ENCODE measurements at places on chromosomes 7 and 10.

GRCh38 chr10:31935678-31936077 lies 7.0 kb upstream of the ARHGAP12 start:
- H3K4me3 ChIP-seq, result no peak overlapping the region
- H3K27ac ChIP-seq, result no peak overlapping the region
- peaks cover 4% of the 10 kb centered on the region for H3K4me1 ChIP-seq

- peaks cover 10% of the 10 kb centered on the region for H3K4me1 ChIP-seq
- peaks cover 6% of the 10 kb centered on the region for H3K27me3 ChIP-seq
- peak overlapping the region; percentile 64 for H3K4me3 ChIP-seq
- peaks cover 8% of the 10 kb centered on the region for H3K36me3 ChIP-seq
- no peak overlapping the region for H3K27ac ChIP-seq
- DNase-seq, result peak; percentile 58
Measured at GRCh38 chr10:86536294-86536861, 14.8 kb upstream of the WAPL start.

GRCh38 chr10:78295242-78295641 lies 261.6 kb downstream of the RPS24 start:
- no peak for DNase-seq
- H3K27me3 ChIP-seq, result no peaks in the 10 kb centered on the region
- H3K4me3 ChIP-seq, result no peak overlapping the region
- peaks cover 2% of the 10 kb centered on the region for H3K36me3 ChIP-seq
- no peaks in the 10 kb centered on the region for H3K4me1 ChIP-seq
- H3K27ac ChIP-seq, result no peak overlapping the region

DNA sequence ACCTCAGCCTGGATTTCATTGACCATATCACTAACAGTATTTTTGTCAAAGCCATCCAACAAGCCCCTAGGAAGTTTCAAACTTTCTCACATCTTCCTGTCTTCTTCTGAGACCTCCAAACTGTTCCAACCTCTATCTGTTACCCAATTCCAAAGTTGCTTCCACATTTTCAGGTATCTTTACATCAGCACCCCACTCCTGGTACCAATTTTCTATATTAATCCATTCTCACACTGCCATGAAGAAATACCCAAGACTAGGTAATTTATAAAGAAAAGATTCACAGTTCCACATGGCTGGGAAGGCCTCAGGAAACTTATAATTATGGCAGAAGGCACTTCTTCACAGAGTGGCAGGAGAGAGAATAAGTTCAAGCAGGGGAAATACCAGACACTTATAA lies 571.9 kb upstream of the PHF14 start:
- no peaks in the 10 kb centered on the region for H3K36me3 ChIP-seq
- H3K4me3 ChIP-seq, result no peak overlapping the region
- H3K4me1 ChIP-seq, result no peaks in the 10 kb centered on the region
- H3K27me3 ChIP-seq, result no peaks in the 10 kb centered on the region
- no peak for DNase-seq

GRCh38 chr7:75994388-75995051 lies at the start of gene TMEM120A:
TMEM120A (minus strand) TSS chr7:75994595; CDS start chr7:75994570, 25 bp downstream.
- peak; percentile 89 for DNase-seq
- H3K27me3 ChIP-seq, result no peaks in the 10 kb centered on the region
- peak within 1 kb of the TSS; percentile 70 for H3K4me3 ChIP-seq
- peaks cover 5% of the 10 kb centered on the region for H3K36me3 ChIP-seq

DNA sequence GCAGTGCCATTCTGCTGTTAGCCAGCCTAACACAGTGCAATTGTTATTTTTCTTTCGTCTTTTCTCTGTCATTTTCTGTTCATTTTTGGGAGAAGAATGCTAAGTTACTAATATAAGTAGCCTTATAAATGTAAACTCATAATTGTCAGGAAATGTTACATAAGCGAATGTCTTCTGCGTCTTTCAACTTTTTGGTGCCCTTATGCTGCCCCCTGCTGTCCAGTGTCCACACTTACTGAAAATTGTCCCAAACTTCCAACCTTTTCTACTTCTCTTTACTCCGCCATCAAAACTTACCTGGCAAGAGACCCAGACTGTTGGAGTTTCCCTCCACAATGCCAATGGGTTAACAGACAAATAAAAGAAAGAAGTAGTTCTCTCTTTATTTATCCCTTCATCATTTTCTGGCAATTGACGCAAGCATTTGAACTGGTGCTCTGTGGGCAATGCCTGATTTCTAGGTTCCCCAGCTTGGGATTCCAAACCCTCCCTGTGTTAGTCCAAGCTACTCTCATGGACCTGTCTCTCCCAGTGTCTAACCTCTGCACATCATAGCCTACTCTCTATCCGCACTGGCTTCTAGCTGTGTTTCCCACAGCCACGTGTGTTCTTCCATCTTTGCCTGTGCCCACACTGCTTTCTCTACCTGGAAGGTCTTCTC lies 21.0 kb upstream of the EPC1 start:
- peaks cover 39% of the 10 kb centered on the region for H3K36me3 ChIP-seq
- peak; percentile 73 for DNase-seq
- H3K4me1 ChIP-seq, result peaks cover 23% of the 10 kb centered on the region
- H3K27ac ChIP-seq, result peak overlapping the region; percentile 59
- H3K4me3 ChIP-seq, result no peak overlapping the region
- no peaks in the 10 kb centered on the region for H3K27me3 ChIP-seq

DNA sequence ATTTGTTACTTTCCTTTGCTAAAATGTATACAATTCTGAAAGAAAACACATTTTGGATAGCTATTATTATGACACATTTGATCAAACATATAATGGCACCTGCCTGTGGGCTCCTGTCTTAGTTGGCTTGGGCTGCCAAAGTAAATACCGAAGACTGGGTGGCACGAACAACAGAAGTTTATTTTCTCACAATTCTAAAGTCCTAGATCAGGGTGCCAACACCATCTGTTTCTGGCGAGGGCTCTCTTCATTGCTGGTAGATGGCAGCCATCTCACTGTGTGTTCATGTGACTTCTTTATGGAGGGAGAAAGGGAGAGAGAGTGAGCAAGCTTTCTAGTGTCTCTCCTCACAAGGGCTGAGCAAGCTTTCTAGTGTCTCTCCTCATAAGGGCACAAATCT lies 195.8 kb upstream of the FAM3C start:
- no peaks in the 10 kb centered on the region for H3K36me3 ChIP-seq
- no peak overlapping the region for H3K4me3 ChIP-seq
- peaks cover 25% of the 10 kb centered on the region for H3K27me3 ChIP-seq
- no peak for DNase-seq
- no peak overlapping the region for H3K27ac ChIP-seq

- DNase-seq, result no peak
- no peaks in the 10 kb centered on the region for H3K36me3 ChIP-seq
- H3K27ac ChIP-seq, result no peak overlapping the region
- no peak overlapping the region for H3K4me3 ChIP-seq
Measured at GRCh38 chr10:12471135-12471534, 121.8 kb downstream of the CAMK1D start.

DNA sequence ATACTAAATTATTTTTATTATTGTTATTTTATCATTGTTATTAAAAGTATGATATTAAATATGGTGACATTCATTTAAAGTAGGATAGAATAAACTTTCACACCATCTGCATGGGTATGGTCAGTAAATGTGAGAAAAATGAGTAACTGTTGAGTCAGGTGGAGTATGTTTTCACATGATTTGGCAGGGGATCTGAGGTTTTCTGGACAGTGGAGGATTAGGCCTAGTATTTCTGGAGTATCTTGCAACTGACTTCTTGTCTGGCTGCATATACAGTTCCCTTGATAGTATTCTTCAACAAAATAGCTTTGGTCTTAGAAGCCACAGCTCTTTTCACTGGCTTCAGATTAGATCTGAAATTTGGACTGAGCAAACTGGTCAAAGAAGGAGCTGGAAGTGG lies 54.5 kb downstream of the GBF1 start:
- H3K27ac ChIP-seq, result no peak overlapping the region
- H3K36me3 ChIP-seq, result peaks cover 7% of the 10 kb centered on the region
- H3K4me3 ChIP-seq, result no peak overlapping the region
- peaks cover 24% of the 10 kb centered on the region for H3K4me1 ChIP-seq

All from effector memory CD8-positive, alpha-beta T cell (primary cell).